ENCODE measurements at places on chromosomes 5 and 9. TPM values are rescaled to one million over a fixed set of nuclear protein-coding genes. Genes with fewer than 3 reads are reported as not detected.

DNA sequence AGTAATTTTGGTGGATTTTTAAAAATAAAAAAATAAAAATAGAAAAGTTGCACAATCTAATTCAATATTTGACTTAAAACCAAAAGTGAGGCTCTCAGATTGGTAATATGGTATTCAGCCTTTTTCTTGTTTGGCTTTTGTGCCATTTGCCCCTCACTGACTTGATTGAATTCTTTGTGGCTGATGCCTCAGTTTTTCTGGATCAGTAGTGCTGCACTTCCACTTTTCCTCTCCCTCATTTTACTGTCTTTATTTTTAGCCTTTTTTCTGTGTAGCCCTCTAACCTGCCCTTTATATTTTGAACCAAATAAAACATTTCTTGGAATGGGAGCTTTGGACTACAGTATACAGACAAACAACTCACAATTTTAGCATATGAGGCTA lies 3.8 kb upstream of the MSMP start:
- no peak for DNase-seq

Gene LAMC3
- 27.4 TPM for polyA plus RNA-seq

DNA sequence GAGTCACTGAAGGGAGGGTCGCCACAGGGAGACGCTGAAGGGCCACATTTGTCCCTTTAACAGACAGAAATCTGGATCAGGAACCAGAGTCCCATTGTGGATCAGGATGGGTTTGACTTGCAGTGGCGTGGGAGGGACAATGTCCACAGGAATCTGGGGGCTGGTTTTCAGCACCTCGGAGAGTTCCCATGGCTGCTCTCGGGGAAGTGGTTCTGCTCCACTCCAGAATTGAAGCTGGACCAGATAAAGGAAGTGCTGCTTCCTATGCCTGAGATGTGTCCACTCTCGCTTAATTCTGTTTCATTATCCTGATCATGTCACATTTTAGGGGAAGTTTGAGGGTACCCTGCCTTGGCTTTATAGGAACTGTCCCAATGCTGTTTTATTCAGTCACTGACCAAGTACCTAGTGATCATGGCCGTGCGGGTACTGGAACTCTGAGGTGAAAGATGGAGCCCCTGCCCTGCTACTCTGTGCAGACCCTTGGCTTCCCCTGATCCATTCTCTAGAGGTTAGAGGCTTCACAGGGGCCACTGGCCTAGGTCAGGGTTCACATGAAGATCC lies 28.7 kb downstream of the ENHO start:
- peak; percentile 33 for DNase-seq

Gene RAB14
- polyA plus RNA-seq = 137 TPM

Gene MYOT
- polyA plus RNA-seq = 1.5 TPM

DNA sequence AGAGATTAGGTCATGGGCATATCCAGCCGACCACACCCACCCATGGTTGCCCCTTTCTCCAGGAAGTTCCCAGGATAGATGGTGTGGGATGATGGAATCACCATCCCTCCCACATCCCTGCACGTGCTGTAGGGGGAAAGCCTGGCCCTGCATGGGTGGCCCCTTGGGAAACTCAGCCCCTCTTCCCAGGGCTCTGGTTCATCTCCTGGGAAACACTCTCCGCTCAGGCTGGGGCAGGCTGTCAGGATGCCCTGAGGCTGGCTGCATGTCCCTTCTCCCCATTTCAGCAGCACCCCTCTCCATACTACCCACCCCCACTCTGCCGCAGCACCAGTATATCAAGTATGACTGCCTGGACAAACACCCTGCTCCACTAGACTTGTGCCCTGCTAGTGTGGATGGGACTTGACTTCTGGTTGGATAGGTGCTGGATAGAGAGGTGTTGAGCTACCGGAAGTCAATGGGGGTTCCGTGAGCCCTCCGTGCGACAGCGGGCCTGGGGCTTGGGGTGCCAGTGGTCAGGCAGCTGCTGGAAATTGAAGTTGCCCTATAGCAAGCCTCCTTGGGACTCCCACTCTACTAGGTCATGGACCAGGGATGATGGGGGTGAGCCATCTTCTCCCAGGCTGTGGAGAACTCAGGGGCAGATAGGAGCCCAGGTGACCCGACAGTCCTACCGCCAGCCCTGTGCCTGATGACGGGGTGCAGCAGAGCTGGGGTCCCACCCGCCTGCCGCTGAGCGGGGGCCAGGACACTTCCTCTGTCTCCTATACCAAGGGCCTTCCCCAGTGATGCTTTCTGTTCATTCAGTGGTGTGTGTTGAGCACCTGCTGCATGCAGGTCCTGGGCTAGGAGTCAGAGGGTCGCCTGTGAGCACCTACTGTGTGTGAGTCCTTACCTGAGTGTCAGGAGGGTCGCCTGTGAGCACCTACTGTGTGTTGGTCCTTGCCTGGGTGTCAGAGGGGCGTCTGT lies 69.4 kb upstream of the COL5A1 start:
- no peak for DNase-seq

Gene FAM151B
- polyA plus RNA-seq = 3.0 TPM

GRCh38 chr9:36597412-36598178 lies 24.9 kb downstream of the MELK start:
- DNase-seq = no peak

Gene CNTLN
- 15.8 TPM for polyA plus RNA-seq

Gene ITGA2
- 8.3 TPM for polyA plus RNA-seq

GRCh38 chr5:111447099-111447498 lies 65.2 kb downstream of the STARD4 start:
- DNase-seq = no peak

GRCh38 chr9:113597390-113598241 lies 134.1 kb downstream of the RGS3 start:
- no peak for DNase-seq

Gene TMEM8B
- polyA plus RNA-seq = 44.5 TPM

DNA sequence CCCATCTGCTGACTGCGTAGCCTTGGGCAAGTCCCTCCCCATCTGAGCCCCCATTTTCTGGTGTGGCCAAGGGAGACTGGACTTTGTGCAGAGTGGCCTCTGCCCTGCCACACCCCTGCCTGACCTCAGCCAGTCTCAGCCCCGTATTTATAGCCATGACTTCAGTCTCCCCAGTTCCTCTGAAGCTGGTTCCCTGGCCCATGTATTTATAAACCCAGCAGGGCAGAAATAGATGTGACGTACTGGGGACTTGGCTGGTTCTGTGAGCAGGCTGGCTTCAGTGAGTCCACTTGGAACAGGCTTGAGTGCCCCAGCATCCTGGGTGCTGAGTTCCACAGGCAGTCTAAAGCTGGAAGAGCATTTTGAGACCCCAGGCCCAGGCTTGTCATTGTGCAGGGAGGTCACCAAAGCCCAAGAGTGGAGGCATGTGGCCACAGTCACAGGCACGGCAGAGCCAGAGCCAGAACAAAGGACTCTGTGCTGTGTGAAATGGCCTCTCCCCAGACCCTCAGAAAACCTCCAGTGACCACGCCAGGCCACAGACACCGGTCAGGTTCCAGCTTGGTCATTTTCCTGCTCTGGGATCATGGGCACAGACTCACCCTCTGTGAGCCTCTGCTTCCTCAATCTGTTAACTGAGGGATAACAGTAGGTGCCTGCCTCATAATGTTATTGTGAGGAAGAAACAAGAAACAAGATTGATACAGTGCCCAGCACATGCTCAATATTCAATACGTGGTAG lies 30.4 kb upstream of the SYNPO start:
- no peak for DNase-seq

DNA sequence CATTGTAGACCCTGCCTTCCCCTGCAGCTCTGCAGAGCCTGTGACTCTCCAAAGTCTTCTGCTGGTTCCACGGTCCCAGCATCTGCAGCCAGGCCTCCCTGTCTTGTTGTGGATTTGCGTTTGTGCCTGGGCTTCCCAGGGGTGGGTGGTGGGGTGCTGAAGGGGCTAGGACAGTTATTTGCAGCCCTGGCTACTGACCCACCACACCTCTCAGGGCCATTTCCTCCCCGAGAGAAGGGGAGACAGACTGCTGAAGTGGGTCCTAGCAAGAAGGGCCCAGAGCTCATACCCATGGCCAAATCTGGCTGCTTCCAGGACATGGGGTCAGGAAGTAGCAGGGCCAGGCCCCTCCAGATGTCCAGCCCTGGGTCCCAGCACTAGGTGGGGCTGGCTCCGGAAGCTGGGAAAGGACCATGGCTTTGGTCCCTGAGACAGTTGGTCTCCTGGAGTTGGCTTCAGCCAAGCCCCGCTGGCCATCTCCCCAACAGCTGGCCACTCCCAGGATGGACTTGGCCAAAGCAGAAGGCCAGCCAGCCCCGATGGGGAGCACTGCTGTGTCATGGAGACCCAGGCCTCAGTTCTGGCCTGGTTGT lies 26.3 kb downstream of the GSN start:
- DNase-seq = no peak

GRCh38 chr9:116452227-116452626 lies 234.9 kb upstream of the TRIM32 start:
- no peak for DNase-seq

Gene DMRT3
- 2.1 TPM for polyA plus RNA-seq

Measured in left renal pelvis (tissue), 4 donors.